T-helper 9 cell (primary cell): ENCODE measurements at places on chromosomes 16 and 17.

DNA sequence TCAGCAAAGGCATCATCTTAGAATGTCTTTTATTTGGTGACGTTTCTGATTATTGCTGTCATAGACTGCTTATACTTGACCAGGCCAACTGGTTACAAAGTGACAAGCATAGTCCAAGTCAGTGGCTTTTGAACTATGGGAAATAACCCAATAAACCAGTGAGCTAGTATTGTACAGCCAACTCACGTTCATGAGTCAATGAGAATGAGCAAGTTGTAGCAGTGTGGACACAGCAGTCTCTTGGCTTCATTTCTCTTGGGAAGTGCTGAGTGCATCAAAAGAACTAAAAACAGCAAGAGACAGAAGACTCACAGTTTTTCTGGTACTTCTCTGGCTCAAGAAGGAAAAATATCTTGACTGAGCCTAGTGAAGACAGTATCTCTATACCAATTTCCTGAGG, 36.9 kb upstream of the CRISPLD2 start:
- DNase-seq: no peak

DNA sequence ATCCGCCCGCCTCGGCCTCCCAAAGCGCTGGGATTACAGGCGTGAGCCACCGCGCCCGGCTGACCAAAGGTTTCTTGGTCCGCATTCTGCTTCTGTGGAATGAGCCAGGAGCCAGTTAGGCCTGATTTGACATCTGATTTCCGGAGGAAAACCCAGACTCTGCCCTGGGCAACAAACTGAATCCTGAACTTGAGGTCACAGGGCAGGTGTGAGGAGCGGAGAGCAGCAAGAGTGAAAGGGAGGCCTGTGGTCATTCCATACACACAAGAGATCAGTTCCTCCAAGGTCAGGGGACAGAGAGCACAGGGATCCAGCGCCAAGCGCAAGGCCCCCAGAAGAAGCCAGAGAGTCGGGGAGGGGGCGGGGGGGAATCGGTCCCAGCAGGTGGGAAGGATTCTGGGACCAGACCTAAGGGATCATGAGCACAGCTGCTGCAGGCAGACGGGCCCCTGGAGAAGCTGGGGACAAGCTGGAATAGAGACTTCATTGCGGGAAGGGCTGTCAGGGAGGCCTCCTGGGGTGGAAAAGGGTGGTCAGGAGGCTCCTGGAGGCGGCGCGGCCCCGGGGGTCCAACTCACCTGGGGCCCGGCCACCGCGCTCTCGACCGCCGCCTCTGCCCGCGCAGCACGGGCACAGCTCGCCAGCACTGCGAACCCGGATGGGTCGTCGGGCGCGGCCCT, 436 bp downstream of the SHPK start:
- no peak for DNase-seq

- no peak for DNase-seq
Measured at GRCh38 chr17:62657145-62657665, 29.7 kb downstream of the MRC2 start.

DNA sequence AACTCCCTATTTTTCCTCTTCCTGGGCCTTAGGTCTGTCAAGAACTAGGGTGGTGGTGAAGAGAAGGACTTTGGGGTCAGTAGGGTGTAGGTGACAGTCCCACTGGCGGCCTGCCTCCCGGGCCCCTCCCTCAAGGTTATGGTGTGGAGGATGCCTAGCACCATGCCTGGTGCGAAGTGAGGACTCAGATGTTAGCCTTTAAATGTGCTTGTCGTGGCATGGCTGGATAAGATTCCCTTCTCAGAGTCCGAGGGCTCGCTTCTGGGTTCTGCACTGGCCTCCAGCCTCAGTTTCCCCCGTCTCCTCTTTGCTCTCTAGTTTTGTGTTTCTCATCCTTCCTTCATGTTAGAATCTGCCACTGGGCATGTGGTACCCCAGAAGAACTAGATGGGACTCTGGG, 32.0 kb downstream of the HAPSTR1 start:
- DNase-seq: no peak
